Smooth muscle cell of bladder (primary cell): ENCODE measurements at places on chromosomes 16 and 17. TPM values are rescaled to one million over a fixed set of nuclear protein-coding genes. Genes with fewer than 3 reads are reported as not detected.

CACNG1 gene
- total RNA-seq: not detected in 2 replicates

C16orf92 gene
- not detected in 2 replicates for total RNA-seq

KRT28 gene
- not detected in 2 replicates for total RNA-seq

ZNF286A gene
- 40.8 and 45.7 TPM in 2 replicates for total RNA-seq

DUSP3 gene
- total RNA-seq: 38.4 and 59.7 TPM in 2 replicates

KCNH4 gene
- under 0.01 TPM in 1 of 2 replicates, not detected in the other for total RNA-seq

FOXJ1 gene
- total RNA-seq: not detected in 2 replicates

CTRB1 gene
- total RNA-seq: not detected in 2 replicates

ALOX12B gene
- total RNA-seq: not detected in 2 replicates

CALB2 gene
- 0.28 and 0.92 TPM in 2 replicates for total RNA-seq

EVPL gene
- under 0.01 TPM in 2 replicates for total RNA-seq

RAB40B gene
- 5.3 and 7.3 TPM in 2 replicates for total RNA-seq

NPIPB8 gene
- 0.55 TPM in 1 of 2 replicates, not detected in the other for total RNA-seq

GPR139 gene
- total RNA-seq: not detected in 2 replicates

MT1E gene
- 91.7 and 248 TPM in 2 replicates for total RNA-seq

OR1D5 gene
- not detected in 2 replicates for total RNA-seq

TPSAB1 gene
- total RNA-seq: not detected in 2 replicates

ATXN7L3 gene
- total RNA-seq: 25.9 and 31.5 TPM in 2 replicates

TBC1D3D gene
- total RNA-seq: not detected in 2 replicates

SERPINF2 gene
- total RNA-seq: under 0.01 and 0.28 TPM in 2 replicates

AXIN2 gene
- total RNA-seq: 2.4 and 5.8 TPM in 2 replicates

MYH10 gene
- total RNA-seq: 116 and 159 TPM in 2 replicates

CD300H gene
- total RNA-seq: not detected in 2 replicates

ZPBP2 gene
- not detected in 2 replicates for total RNA-seq

GSG1L gene
- under 0.01 TPM in 2 replicates for total RNA-seq

DNAH9 gene
- total RNA-seq: not detected in 2 replicates

GPATCH8 gene
- total RNA-seq: 11.8 and 12.7 TPM in 2 replicates

WIPF2 gene
- 3.6 and 4.6 TPM in 2 replicates for total RNA-seq

MT4 gene
- not detected in 2 replicates for total RNA-seq

ARHGAP27 gene
- total RNA-seq: 0.71 and 2.2 TPM in 2 replicates

ADAM11 gene
- 0.14 and 0.18 TPM in 2 replicates for total RNA-seq

EPX gene
- total RNA-seq: not detected in 2 replicates

THAP11 gene
- 22.3 and 31.9 TPM in 2 replicates for total RNA-seq

COASY gene
- 6.8 and 8.9 TPM in 2 replicates for total RNA-seq

PSME3 gene
- total RNA-seq: 44.8 and 57.7 TPM in 2 replicates

AARS1 gene
- total RNA-seq: 230 and 231 TPM in 2 replicates

CES3 gene
- total RNA-seq: 0.14 and 0.28 TPM in 2 replicates

TCAP gene
- total RNA-seq: 0.14 and 0.37 TPM in 2 replicates

CTRL gene
- total RNA-seq: 0.74 and 0.85 TPM in 2 replicates

FLCN gene
- total RNA-seq: 38.7 and 49.2 TPM in 2 replicates

ZSCAN10 gene
- not detected in 2 replicates for total RNA-seq

PRKCA gene
- 23.8 and 31.8 TPM in 2 replicates for total RNA-seq
